ENCODE measurements at places on chromosomes 12 and 14.

GRCh38 chr14:36477266-36477665 lies 42.8 kb downstream of the NKX2-1 start:
- DNase-seq = no peak

- no peak for DNase-seq
These were observed 680.3 kb downstream of the MED13L start for GRCh38 chr12:115597157-115597712.

GRCh38 chr14:104137297-104138097 lies 890 bp upstream of the KIF26A start:
- no peak for DNase-seq

DNA sequence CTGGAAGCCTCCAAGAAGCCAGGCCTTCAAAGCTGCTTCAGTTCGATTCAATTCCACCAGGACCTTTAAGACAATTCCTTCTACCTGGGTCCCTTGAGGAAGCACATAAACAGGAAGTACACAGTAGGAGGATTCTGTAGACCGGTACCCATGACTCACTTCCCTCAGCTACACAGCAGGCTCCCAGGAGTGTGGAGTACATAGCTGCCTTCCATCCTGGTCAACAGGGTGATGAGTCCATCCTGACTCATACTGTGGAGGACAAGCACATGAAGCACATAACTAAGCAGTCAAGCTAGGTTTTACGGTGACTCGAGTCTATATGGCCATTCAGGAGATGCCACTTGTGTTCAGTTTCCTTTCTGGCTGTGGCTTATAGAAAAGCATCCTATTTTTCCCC lies 197.6 kb upstream of the RBM19 start:
- DNase-seq = no peak

- DNase-seq = no peak
These were observed 686 bp downstream of the B4GALNT1 start for GRCh38 chr12:57632073-57632957.
